ENCODE measurements at places on chromosomes 12 and 14. TPM values are rescaled to one million over a fixed set of nuclear protein-coding genes. Genes with fewer than 3 reads are reported as not detected.

DUSP16 gene
- total RNA-seq = 24.0 TPM

VCPKMT gene
- total RNA-seq = 23.5 TPM

CACNB3 gene
- total RNA-seq = 25.0 TPM

PTGDR gene
- 0.58 TPM for total RNA-seq
